ENCODE measurements at places on chromosomes 6 and 20. TPM values are rescaled to one million over a fixed set of nuclear protein-coding genes. Genes with fewer than 3 reads are reported as not detected.

BNIP5 gene
- not detected for polyA plus RNA-seq

CST5 gene
- not detected for polyA plus RNA-seq

PMEPA1 gene
- polyA plus RNA-seq: 10.5 TPM

CARMIL1 gene
- polyA plus RNA-seq: 8.2 TPM

KCNQ5 gene
- not detected for polyA plus RNA-seq

HS3ST5 gene
- not detected for polyA plus RNA-seq

SOX18 gene
- polyA plus RNA-seq: 37.2 TPM

HSPA12B gene
- 19.7 TPM for polyA plus RNA-seq

HDGFL1 gene
- polyA plus RNA-seq: not detected

ADTRP gene
- not detected for polyA plus RNA-seq

EIF2S2 gene
- polyA plus RNA-seq: 22.2 TPM

MLN gene
- polyA plus RNA-seq: not detected

CST9L gene
- polyA plus RNA-seq: not detected

APOM gene
- polyA plus RNA-seq: 3.2 TPM

Data from heart right ventricle (tissue), 16 donors.